ENCODE measurements at places on chromosomes 13 and 19. TPM values are rescaled to one million over a fixed set of nuclear protein-coding genes. Genes with fewer than 3 reads are reported as not detected.

The FFAR2 gene
- total RNA-seq, result 8.6 TPM

The RNF225 gene
- not detected for total RNA-seq

The RFPL4AL1 gene
- total RNA-seq, result not detected

The CPAMD8 gene
- 4.7 TPM for total RNA-seq

The ELSPBP1 gene
- total RNA-seq, result not detected

The FBN3 gene
- total RNA-seq, result not detected

The ADM5 gene
- 2.3 TPM for total RNA-seq

The KANK3 gene
- 5.7 TPM for total RNA-seq

The SPINT2 gene
- 13.7 TPM for total RNA-seq

The NLRP7 gene
- not detected for total RNA-seq

The HCST gene
- 296 TPM for total RNA-seq

The SLC10A2 gene
- not detected for total RNA-seq

DNA sequence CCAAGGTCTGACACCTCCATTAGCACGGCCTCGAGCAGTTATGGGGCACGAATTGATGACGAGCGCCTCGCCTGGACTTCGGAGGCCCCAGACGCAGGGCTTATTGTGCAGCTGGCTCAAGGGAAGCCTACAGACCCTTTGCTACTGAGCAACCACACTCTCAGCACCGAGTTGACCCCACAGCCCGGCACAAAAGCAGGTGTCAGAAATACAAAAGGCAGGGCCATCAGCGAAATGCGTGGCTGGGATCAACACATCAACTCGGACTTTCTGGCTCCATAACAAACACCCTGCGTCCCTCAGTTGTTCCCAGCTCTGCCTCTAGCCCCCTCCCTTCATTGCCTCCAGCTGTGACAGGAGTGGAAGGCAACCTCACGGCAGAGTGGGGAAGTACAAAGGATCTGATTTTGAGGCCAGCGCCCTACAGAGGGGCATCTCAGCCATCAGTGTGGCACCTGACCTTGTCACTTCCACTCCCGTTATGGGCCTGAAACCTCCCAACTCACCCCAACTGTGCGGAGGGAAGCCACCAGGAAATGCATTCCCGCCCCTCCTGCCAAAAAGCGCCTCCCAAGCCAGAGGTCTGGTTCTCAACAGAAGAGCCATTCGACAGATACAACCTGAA lies 18.0 kb downstream of the PEPD start:
- H3K36me3 ChIP-seq, result peaks cover 8% of the 10 kb centered on the region
- H3K4me1 ChIP-seq, result no peaks in the 10 kb centered on the region
- DNase-seq, result no peak
- H3K27me3 ChIP-seq, result no peaks in the 10 kb centered on the region
- no peak overlapping the region for H3K27ac ChIP-seq

GRCh38 chr19:58572026-58572817 lies 913 bp downstream of the MZF1 start:
- peaks cover 4% of the 10 kb centered on the region for H3K36me3 ChIP-seq
- H3K27ac ChIP-seq, result peak overlapping the region; percentile 98
- no peaks in the 10 kb centered on the region for H3K27me3 ChIP-seq
- peaks cover 38% of the 10 kb centered on the region for H3K4me1 ChIP-seq

DNA sequence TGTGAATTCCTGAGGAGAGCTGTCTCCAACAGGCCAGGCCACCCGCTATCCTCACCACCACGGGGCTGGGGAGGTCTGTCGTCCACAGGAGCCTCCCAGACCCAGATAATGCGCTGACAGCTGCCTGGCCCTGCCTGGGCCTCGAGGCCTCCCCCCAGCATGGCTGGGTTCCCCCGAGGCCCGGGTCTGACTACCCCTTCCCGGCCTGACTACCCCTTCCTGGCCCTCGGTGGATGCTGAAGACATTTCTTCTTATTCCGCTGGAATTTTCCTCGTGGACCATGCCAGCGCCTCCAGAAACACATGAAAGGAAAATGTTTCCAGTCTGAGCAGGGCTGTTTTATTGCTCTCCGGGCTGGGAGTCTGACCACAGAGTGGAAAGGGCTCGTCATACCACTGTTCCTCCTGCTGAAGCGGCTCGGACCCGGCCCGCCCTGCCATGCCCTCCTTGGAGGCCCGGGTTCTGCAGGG lies 16.8 kb upstream of the COMP start:
- H3K27me3 ChIP-seq, result no peaks in the 10 kb centered on the region
- H3K36me3 ChIP-seq, result no peaks in the 10 kb centered on the region
- H3K27ac ChIP-seq, result no peak overlapping the region
- no peak for DNase-seq

GRCh38 chr19:17385878-17386611 lies 8.0 kb downstream of the CCDC194 start:
- no peak overlapping the region for H3K4me3 ChIP-seq
- H3K27ac ChIP-seq, result no peak overlapping the region
- DNase-seq, result peak; percentile 53

DNA sequence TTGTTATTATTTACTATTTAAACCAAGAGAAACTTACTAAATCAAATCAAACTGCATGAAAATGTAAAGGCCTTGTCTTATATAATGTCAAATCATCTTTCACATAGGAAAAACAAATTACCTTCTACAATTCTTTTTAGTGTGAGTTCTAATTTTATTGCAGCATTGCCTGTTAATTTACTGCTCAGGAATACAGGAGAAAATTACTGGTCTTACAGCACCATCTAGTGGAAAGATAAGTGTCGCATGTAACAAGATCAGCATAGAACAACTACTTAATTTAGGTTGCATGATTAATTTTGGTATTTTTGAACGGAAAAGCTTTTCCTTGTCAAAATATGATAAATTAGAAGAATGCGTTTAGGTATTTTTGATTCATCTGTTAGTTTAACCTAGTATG lies 502.7 kb downstream of the UQCRFS1 start:
- no peaks in the 10 kb centered on the region for H3K36me3 ChIP-seq
- DNase-seq, result peak; percentile 76
- no peak overlapping the region for H3K4me3 ChIP-seq
- H3K4me1 ChIP-seq, result peaks cover 15% of the 10 kb centered on the region

- no peak for DNase-seq
- no peaks in the 10 kb centered on the region for H3K36me3 ChIP-seq
These were observed 326.6 kb downstream of the MZT1 start for GRCh38 chr13:72400856-72401255.

- H3K4me3 ChIP-seq, result no peak overlapping the region
- no peaks in the 10 kb centered on the region for H3K27me3 ChIP-seq
- no peaks in the 10 kb centered on the region for H3K36me3 ChIP-seq
- no peak overlapping the region for H3K27ac ChIP-seq
These were observed 104.5 kb downstream of the URI1 start for GRCh38 chr19:30046522-30046921.

- H3K4me1 ChIP-seq, result peaks cover 10% of the 10 kb centered on the region
- peaks cover 34% of the 10 kb centered on the region for H3K36me3 ChIP-seq
- H3K4me3 ChIP-seq, result no peak overlapping the region
- no peak overlapping the region for H3K27ac ChIP-seq
- H3K27me3 ChIP-seq, result no peaks in the 10 kb centered on the region
- no peak for DNase-seq
These were observed 14.7 kb downstream of the PIN1 start for GRCh38 chr19:9849791-9850190.

DNA sequence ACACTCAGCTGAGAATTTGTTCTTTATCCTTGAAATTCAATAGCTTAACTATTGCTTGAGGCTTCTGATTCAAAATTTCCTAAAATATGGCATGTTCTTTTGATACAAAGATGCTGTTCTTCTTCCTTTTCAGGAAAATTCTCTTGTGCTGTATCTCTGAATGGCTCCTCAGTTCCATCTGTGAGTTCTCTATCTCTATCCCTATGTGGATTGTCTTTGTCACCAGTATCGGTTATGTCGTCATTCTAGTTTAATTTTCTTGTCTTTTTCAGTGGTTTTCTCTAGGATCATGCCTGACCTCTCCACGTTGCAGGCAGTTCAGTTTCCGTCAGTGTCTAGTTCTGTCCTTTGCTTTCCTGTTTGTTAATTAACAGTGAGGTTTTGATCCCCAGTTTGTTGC lies 104.6 kb upstream of the GJB6 start:
- H3K27me3 ChIP-seq, result no peaks in the 10 kb centered on the region
- no peak overlapping the region for H3K4me3 ChIP-seq
- no peak overlapping the region for H3K27ac ChIP-seq
- no peak for DNase-seq
- no peaks in the 10 kb centered on the region for H3K4me1 ChIP-seq

- H3K27ac ChIP-seq, result no peak overlapping the region
- no peaks in the 10 kb centered on the region for H3K36me3 ChIP-seq
- no peaks in the 10 kb centered on the region for H3K4me1 ChIP-seq
- no peaks in the 10 kb centered on the region for H3K27me3 ChIP-seq
These were observed 102.0 kb downstream of the PCDH9 start for GRCh38 chr13:67128136-67128535.

DNA sequence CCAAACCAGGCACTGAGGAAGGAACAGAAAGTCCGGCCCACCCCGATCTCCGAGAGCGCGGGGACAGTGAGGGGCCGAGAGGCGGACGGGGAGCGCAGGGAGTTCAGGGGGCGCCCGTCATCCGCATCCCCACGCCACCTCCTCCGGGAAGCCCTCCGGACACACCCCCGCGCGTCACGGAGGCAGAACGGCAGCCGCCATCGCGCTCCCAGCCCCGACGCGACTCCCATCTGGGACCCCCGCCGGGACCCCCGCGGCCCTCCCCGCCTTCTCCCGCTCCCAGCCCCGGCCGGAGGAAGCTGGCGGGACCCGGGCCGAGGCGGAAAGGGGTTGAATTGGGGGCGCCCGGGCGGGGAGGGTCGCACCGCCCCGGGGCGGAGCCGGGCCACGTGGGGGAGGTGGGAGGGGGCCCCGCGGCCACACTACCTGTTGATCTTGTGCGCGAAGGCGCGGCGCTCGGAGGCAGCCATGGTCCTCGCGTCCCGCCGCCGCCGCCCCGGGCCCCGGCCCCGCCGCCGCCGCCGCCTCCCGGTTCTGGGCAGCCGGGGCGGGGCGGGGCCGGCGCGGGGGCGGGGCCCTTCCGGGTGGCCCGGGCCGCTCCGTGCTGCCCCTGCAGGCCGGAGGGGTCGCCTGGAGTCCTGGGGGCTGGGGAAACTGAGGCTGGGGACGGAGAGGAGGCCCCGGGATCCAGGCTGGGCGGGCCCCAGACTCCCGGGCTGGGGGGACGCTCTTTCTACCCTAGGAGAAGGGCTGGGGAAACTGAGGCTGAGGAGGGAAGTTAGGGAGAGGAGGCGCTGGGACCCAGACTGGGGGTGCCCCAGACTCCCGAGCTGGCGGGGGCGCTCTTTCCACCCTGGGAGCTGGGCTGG lies at the start of gene DOCK6:
TSS of gene DOCK6 (minus strand) at position 554 of the 869 bp plus-strand sequence. CDS start at position 470, 84 bp downstream.
- H3K27ac ChIP-seq, result no peak within 1 kb of the TSS
- no peak for DNase-seq
- no peaks in the 10 kb centered on the region for H3K36me3 ChIP-seq
- peaks cover 19% of the 10 kb centered on the region for H3K27me3 ChIP-seq
- H3K4me3 ChIP-seq, result peak within 1 kb of the TSS; percentile 30

GRCh38 chr13:28553971-28554370 lies 59.0 kb upstream of the FLT1 start:
- no peak for DNase-seq
- no peak overlapping the region for H3K4me3 ChIP-seq
- no peaks in the 10 kb centered on the region for H3K4me1 ChIP-seq
- H3K27ac ChIP-seq, result no peak overlapping the region
- H3K36me3 ChIP-seq, result no peaks in the 10 kb centered on the region

- peak; percentile 72 for DNase-seq
- peaks cover 39% of the 10 kb centered on the region for H3K4me1 ChIP-seq
- H3K27ac ChIP-seq, result no peak overlapping the region
These were observed 25.1 kb upstream of the MEIS3 start for GRCh38 chr19:47444388-47444821.

GRCh38 chr13:68574053-68574452 lies 1343.9 kb upstream of the PCDH9 start:
- no peaks in the 10 kb centered on the region for H3K36me3 ChIP-seq
- no peak overlapping the region for H3K27ac ChIP-seq
- DNase-seq, result no peak
- H3K27me3 ChIP-seq, result no peaks in the 10 kb centered on the region
- no peaks in the 10 kb centered on the region for H3K4me1 ChIP-seq
- H3K4me3 ChIP-seq, result no peak overlapping the region

- no peaks in the 10 kb centered on the region for H3K36me3 ChIP-seq
- DNase-seq, result no peak
- H3K4me1 ChIP-seq, result no peaks in the 10 kb centered on the region
- H3K27ac ChIP-seq, result no peak overlapping the region
- H3K4me3 ChIP-seq, result no peak overlapping the region
These were observed 199.7 kb downstream of the TSHZ3 start for GRCh38 chr19:31149441-31149941.

GRCh38 chr19:1206150-1206863 lies 729 bp downstream of the STK11 start:
- no peak overlapping the region for H3K27ac ChIP-seq
- H3K4me1 ChIP-seq, result peaks cover 47% of the 10 kb centered on the region
- H3K4me3 ChIP-seq, result peak overlapping the region; percentile 55
- no peak for DNase-seq
- H3K36me3 ChIP-seq, result peaks cover 8% of the 10 kb centered on the region

DNA sequence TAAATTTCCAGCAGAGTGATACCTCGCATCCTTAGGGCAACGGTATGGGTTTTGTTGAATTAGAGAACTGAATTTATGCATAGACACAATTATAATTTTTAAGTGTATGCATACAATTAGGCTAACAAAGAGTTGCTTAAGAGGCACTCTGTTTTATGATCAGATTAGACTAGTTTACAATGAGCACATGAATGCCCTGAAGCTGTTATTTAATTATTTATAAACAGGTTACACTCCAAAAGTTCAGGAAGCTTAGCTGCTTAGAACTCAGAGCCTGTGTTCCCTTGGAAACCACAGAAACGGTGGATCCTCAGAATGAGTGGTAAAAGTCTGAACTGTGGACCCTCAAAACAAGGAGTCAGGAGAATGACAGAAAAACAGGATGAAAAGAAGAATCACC lies 72.5 kb upstream of the FBXL3 start:
- no peak overlapping the region for H3K27ac ChIP-seq
- H3K4me1 ChIP-seq, result no peaks in the 10 kb centered on the region
- no peak for DNase-seq
- no peaks in the 10 kb centered on the region for H3K27me3 ChIP-seq
- H3K4me3 ChIP-seq, result no peak overlapping the region

GRCh38 chr13:80242728-80243427 lies 98.0 kb downstream of the SPRY2 start:
- no peaks in the 10 kb centered on the region for H3K36me3 ChIP-seq
- DNase-seq, result no peak
- H3K4me3 ChIP-seq, result no peak overlapping the region
- H3K4me1 ChIP-seq, result no peaks in the 10 kb centered on the region
- no peaks in the 10 kb centered on the region for H3K27me3 ChIP-seq

DNA sequence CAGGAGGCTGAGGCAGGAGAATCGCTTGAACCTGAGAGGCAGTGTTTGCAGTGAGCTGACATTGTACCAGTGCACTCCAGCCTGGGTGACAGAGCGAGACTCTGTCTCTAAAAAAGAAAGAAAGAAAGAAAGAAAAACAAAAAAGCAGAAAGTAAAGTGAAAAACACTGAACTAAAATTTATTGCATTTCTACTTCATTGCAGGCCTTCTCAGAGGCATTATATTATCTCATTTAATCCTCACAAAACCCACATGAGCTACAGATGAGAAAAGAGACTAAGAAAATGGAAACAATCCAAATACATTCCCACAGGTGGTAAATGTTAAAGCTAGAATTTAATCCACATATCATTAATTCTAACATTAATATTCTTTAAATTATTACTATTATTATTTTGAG lies 147.2 kb upstream of the FREM2 start:
- no peaks in the 10 kb centered on the region for H3K4me1 ChIP-seq
- no peaks in the 10 kb centered on the region for H3K27me3 ChIP-seq
- no peak for DNase-seq
- no peak overlapping the region for H3K27ac ChIP-seq

GRCh38 chr13:48151363-48152161 lies 56.7 kb upstream of the MED4 start:
- H3K4me1 ChIP-seq, result peaks cover 31% of the 10 kb centered on the region
- peak; percentile 28 for DNase-seq
- no peaks in the 10 kb centered on the region for H3K36me3 ChIP-seq
- no peaks in the 10 kb centered on the region for H3K27me3 ChIP-seq

Data from natural killer cell (primary cell).